ENCODE measurements at places on chromosomes 2 and 18.

DNA sequence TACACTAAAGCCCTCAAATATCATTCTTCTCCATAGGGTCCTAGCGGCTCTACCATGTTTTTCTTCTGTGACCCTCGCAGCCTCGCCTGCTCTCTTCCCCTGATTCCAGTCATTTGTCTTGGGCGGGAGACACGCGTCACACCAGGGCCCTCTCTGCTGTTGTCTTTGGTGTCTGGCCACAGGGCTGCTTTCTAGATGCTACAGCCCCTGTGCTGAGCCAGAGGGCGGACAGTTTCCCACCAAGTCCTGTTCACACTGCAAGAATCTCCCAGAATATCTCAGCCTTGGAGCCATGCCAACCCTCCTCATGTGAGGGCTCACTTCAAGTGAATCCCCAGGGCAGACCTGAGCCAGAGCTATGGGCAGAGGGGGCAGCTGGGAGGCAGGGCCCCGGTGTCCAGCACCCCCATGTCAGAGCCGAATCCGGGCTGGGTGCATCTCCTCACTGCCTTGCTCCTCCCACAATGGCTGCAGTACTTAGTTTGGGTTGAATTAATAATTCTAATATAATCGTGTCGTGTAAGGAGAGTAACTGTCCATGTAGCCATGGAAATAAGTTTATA, 42.1 kb downstream of the DIPK1C start:
- no peak for DNase-seq

DNA sequence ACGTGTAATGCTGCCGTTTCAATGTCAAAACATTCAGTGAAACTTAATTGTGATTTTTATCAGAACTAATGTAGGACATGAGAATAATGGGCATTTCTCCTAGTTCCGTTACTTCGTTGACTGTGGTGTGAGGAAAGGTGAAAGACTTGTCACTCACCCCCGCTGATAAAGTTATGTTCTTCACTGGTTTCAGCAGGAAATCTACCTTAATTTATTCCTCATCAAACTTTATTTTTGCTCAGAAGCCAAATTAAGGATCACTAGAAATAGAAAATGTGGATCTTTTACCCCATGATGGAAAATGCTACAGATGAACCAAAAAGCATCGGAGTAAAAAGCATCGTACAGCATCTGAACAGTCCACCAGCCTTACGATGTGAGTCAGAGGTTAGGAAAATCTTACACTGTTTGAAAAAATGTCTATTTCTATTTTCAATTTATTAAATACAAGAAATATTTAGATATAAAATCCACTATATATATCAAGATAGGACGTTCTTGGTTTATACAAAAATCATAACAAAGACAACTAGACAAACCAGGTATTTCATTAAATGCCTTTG, 1.0 kb upstream of the ROCK1 start:
- no peak for DNase-seq

DNA sequence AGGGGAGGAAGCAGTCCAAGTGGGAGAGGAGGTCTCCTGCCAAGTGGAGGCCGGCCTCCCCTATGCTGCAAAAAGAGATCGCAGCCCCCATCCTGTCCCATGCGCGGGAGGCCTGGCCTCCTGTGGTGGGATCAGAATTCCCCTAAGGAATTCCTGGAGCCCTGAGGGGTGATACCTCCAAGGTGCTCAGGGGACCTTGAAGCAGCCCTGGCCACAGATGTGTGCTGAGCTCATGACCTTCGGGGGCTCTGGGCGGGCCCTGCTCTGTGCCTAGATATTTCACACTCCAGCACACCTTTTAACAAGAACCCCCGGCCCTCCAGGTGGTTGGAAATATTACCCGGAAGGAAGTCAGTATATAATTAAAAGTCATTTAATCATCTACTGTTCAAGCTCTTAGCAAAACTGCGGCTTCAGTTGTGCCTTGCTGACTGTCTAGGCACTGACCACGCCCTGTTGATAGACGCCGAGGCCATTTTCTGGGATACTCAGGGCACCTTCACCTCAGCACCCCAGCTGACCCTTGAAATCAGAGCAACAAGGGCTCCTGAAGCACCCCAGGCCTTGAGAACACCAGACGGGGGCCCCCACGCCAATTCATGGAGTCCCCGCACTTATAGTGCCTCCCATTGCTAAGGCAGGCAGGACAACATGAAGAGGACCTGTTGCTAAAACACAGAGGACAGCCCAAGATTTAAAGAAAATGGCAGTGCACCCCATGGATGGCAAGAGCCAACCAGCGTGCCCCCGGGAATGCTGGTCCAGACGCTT, 119.1 kb downstream of the NDUFA10 start:
- DNase-seq = no peak

GRCh38 chr2:120230515-120231471, 7.6 kb upstream of the TMEM185B start:
- DNase-seq = no peak

GRCh38 chr18:24011123-24011917, 3.2 kb upstream of the TTC39C start:
- DNase-seq = no peak

GRCh38 chr2:64695721-64696261, 42.1 kb upstream of the SERTAD2 start:
- no peak for DNase-seq

DNA sequence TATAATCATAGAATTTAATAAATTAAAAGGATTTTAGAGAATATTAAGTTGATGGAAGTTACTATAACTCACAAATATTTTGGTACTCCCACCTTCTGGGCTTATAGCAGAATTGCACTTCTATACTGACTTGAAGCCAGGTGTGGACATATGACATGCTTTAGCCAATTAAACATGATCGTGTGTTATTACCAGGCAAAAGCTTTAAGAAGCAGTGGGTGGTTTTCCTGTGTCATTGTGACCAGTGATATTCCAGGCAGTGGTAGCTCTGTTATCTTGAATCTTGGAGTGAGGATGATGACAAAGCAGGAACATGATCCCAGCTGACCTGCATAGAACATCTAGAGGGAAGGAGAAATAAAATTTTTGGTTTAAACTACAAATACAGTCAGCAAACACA, 370.9 kb upstream of the ZEB2 start:
- no peak for DNase-seq

DNA sequence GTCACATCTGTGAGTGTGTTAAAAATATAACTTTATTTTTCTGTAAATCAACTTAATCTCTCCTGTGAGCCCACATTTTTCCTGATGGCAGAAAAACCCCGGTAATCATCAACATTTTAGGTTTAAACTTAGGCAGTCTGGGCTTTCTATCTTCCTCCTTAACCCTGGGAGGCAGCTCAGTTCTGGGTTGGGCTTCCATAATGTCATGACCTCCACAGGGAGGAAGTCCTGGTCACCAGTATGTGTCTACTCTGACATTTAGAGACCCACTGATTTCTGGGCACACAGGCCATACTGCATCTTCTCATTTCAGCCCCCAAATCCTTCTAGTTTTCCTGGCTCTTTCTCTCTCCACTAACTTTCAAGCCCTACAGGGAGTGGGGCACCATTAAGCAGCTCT, 181.2 kb downstream of the DYSF start:
- no peak for DNase-seq

GRCh38 chr2:27191070-27191829, 20.6 kb upstream of the ATRAID start:
- DNase-seq = no peak

- no peak for DNase-seq
These were observed 29.5 kb downstream of the TTC32 start for GRCh38 chr2:19872302-19872701.

DNA sequence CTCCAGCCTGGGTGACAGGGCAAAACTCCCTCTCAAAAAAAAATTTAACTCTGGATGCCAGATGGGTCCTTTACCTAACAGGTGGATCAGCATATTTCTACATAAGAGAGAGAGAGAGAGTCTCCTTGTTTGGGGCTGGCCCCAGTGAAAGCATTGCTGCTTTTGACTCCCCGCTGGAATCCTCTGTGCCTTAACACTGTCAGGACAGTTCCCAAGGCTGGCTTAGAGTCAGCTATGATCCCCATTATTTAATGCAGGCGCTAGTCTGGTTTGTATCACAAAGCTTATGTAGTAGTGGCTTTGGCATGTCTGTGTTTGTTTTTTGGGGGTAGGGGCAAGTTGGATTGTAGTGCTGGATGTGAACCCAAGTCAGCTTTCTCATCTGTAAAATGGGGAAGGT, 9.4 kb downstream of the INPP4A start:
- no peak for DNase-seq

DNA sequence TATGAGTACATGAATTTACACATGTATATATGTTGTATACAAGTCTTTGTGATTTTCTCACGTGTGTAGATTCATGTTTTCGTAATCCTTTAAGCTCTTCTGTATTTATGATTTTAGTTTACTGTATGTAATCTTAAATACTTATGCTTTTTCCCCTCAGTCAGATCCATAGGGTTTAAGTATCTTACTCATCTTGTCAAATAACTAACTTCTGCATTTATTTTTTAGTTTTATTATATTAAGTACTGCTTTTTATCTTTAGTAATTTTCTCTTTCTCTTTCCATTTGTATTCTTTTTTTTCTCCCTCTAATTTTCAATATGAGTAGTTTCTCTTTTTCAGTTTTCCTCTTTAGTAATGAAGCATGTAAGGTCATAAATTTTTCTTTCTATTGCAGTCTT, 179.4 kb downstream of the LCLAT1 start:
- no peak for DNase-seq

GRCh38 chr18:48798334-48799245, 152.2 kb downstream of the SMAD7 start:
- no peak for DNase-seq

DNA sequence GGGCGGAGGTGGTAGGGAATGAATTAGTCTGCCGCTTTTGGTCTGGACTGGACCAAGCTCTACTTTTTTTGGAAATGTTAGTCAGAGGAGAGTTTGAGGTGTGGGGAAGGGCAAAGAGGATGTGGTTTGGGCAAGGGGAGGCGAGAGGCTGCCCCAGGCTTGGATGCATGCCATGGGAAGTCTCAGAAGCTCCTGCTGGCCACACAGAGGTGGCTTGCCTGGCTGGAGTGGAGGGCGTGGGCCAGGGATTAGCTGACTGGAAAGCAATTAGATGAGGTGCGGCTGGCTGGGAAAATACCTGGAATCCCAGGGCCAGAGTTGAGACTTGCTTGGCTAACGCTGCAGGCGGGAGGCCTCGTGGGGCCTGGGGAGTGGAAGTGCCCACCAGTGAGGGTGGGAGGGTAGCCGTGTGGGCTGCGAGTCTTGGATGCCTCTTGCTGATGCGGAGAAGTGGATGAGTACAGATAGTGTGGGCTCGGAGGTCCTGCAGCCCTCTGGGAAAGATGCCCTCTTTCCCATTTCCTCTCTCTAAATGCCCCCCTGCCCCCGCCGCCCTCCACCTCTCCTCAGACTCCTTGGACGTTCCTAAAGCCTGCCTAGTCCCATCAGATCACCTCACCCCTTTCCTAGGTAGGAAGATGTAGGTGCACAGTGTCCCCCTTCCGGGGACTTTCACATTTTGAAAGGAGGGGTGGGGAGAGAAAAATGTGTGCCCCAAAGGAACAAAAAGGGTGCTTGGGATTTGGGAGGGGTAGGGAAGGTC, 117.6 kb downstream of the SMAD7 start:
- DNase-seq = no peak

- DNase-seq = no peak
These were observed 23.2 kb upstream of the SATB2 start for GRCh38 chr2:199480966-199481365.

DNA sequence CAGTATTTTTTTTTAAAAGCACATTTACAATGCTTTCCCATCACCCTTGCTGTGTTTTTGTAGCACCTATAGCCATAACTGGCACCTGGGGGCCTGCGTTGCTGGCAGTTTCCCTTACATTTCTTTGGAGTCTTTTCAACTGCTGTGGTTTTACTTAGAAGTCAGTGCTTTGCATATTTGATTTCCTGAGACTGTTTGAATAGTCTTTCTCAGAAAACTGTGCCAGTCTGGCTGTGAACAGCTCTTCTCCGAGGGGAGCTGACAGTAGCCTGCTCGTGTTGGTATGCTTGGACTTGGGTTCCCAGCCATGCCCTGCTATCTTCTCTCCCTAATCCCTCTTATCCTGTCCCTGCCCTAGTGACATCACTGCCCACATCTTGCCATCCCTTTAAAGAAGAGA, 81.5 kb downstream of the DPP4 start:
- DNase-seq = no peak

DNA sequence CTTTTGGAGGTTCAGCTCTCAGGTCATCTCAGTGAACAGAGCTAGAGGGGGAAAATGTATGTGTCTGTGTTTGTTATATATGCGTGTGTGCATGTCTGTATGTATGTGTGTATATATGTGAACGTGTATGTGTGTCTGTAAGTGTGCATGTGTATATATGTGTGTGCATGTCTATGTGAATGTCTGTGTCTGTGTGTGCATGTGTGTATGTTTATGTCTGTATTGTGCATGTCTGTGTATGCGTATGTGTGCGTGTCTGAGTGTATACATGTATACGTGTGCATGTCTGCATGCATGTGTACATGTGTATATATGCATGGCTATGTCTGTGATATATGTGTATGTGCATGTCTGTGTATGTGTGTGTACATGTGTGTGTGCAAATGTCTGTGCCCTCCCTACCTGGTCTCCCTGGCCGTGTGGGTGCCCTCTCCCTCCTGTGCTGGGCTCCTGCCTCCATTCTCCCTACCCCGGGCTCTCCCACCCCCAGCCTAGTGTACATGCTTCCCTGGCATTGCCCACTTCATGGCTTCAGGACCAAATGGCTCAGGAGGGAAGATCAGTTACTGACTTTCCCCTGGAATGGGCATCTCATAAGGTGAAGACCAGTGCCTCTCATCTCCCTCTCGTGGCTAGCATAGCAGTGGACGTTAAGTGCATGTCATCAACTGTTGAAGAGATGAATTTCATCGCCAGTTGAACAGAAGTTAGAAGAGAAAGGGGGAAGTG, 49.9 kb downstream of the TRAF3IP1 start:
- DNase-seq = no peak

DNA sequence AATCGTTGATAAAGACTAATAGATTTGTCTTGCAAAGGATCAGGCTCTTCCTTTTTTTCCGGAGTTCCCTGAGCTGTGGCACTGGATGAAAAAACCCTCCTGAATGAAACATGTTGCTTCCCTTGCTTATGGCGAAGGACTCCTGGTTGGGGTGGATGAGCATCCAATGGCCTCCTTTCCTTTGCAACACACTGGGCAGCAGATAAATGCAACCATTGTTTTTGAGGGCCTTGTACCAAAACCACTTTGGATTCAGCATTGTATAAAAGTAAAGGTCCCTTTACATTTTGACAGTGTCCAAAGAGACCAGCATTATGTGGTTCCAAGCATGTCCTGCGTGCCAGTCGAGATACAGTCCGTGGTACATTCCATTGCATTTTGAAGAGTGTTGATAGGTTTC, 44.7 kb downstream of the FAM210A start:
- DNase-seq = no peak
